Activated CD8-positive, alpha-beta memory T cell treated with anti-CD3 and anti-CD28 coated beads, Interleukin-2, amount 10 ng/mL, durations not matched to agents 7 days and 5 days (primary cell): ENCODE measurements at places on chromosomes 1 and 21.

GRCh38 chr21:45226540-45227326, 61.0 kb downstream of the POFUT2 start:
- DNase-seq, result peak; percentile 63

GRCh38 chr1:3077561-3077960, 8.6 kb downstream of the PRDM16 start:
- DNase-seq, result no peak

DNA sequence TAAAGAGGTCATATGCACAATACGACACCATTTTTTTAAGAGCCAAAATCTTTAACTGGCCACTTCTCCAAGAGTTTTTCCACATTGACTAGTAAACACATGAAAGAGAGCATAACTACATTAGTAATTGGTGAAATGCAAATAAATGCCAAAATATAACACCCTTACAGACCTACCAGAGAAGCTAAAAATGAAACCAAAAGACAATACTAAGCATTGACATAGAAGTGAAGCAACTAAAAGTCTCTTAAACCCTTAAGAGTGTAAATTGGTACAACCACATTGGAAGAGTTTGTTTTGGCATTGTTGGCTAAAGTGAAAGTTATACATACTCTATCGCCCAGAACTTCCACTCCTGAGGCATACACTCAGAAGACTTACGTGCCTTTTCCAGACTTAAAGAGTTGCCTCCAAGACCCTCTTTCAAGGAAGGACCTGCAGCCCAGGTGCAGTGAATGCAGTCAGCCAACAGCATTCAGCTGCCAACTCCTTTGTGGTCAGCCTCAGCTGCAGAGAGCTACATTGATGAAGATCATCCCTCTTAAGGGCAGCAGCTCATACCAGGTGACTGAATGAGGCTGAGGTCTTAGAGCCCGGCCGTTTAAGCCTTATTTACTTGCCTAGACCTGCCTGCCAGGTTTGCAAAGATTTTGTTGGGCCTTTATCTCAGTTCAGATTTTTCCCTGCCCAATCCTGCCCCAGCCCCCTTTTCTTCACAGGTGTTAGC, 839.1 kb upstream of the ADGRL2 start:
- no peak for DNase-seq

DNA sequence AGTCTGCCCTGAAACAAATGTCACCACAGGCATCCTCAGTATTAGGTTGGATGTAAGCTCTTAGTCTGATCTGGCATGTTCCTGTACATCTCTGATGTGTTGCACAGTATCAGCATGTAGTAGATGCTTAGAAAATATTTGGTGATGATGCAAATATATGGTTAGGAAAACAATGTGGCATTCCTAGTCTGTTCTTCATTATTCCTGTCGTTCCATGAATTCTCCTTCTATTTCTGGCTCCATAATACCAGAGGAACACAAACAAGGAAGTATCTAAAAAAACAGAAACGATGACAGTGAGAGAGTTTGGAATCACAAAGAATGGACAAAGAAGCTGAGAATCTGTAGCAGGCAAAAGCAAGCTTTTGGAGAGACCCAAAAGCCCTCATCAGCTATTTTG, 236.6 kb downstream of the HHAT start:
- DNase-seq, result no peak

DNA sequence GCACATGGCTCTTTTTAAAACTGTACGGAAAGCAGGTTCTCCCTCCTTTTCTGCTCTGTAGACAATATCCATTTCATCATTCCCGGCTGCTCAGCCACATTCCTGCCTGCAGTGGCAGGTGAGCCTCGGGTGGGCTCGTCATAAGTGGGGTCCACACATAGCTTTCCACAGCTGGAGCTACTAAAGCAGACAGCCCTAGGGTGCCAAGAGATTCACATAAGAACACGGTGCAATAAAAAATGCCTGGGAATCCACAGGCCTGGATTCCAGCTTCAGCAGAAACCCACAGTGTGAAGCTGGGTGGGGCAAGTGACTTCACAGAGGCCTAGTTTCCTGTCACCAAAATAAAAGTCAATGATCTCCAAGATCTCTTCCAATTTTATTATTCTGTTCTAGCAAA, 96.4 kb downstream of the MIS18A start:
- DNase-seq, result no peak

DNA sequence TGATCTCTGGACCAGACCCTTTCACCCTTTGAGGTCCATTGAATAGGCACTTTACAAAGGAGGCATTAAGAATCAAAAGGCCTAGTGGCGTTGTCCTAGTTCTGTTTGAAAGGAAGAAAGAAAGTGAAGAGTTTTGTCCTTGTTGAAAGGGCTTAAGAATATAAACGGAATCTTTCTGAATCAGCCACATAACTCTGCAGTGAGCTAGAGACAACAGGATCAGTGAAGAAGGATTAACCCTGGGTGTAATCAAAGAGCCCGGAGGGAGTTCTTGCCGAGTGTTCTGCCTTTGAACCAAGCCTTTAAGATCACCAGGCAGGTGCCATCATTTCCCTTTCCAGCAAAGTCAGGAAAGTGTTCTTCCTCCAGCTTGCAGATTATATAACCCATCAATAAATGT, 54.8 kb upstream of the CNTN2 start:
- DNase-seq, result no peak

DNA sequence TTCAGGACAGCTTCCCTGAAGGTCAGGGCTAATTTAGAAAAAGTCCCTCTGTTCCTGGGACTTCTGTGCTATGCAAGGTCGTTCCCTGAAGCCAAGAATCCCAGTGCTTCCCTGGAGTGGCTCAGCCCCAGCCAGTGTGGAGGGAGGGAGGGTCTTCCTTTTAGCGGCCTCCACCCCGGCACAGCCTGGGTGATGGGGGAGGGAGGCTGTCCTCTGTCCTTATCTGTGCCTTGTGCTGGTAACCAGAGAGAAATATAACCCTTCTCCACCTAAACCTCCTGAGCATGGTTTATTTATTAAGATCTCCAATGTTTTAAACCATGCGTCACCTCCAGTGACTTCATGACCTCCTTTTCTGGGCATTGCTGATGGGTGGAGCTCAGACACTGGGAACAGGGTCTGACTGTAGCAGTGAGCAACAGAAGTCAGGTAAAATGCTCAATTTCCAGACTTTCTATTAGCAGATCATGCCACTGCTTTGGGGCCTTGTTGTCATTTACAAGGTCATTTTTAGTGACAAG, 157.1 kb downstream of the DSCAM start:
- DNase-seq, result no peak

DNA sequence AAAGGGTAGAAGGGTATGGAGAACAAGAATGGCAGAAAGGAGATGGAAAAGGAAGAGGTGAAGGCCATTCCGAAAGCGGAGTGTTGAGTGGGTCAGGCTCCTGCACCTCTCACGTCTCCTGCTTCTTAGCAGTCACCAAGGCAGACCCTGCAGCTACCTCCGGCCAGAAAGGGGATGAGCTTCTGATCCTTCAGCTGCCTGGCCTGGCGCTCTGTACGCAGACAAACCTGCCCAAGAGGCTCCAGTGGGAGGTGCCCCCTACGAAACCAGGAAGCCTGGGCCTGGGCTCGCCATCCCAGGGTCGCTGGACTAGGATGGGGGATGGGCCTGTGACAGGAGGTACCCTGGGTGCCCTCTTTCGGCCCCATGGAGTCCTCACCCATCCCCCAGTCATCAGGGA, 3.0 kb downstream of the GPR61 start:
- no peak for DNase-seq

GRCh38 chr1:163357378-163357777, 35.6 kb downstream of the NUF2 start:
- DNase-seq, result no peak

DNA sequence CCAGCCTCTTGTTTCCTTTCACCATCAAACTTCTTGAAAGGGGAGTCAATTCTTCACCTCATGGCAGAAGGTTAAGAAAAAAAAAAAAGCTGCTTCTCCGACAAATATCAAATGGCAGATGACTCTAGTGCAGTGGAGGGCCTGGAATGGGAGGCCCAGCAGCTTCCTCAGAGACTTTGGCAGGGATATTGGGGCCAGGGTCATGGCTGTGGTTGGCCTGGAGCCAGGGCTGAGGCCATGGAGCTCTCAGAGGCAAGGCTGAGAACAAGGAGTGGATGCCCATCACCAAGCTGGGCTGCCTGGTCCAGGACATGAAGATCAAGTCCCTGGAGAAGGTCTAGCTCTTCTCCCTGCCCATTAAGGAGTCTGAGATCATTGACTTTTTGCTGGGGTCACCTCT, 18.7 kb downstream of the MTF1 start:
- DNase-seq, result no peak

GRCh38 chr1:196075621-196076020, 532.6 kb downstream of the KCNT2 start:
- DNase-seq, result no peak

DNA sequence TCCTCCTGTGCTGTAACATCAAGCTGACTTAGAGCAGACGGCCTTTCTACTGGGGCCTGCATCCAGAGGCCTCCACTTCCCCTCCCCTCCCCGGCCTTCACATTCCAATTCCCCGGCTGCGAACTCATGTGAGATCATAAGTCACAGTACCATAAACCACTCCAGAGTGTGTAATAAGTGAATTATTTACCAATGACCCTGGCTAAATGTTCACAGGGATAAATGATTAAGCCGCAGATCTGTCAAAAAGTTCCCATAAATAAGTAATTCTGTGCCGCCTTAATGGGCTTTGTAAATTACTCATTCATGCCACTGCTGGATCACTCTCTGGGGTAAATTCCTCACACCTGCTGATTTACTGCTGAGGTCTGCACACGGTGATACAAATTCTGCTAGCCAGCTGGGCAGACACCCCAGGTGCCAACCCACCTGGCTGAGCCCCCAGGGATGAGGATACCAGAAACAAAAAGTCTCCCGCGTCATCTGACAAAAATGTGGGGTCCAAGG, 27.4 kb upstream of the KIRREL1 start:
- DNase-seq, result no peak

- no peak for DNase-seq
Observed at GRCh38 chr1:226656601-226657277, 82.3 kb downstream of the ITPKB start.

GRCh38 chr1:53327182-53327913, 522 bp downstream of the LRP8 start:
- peak; percentile 77 for DNase-seq

DNA sequence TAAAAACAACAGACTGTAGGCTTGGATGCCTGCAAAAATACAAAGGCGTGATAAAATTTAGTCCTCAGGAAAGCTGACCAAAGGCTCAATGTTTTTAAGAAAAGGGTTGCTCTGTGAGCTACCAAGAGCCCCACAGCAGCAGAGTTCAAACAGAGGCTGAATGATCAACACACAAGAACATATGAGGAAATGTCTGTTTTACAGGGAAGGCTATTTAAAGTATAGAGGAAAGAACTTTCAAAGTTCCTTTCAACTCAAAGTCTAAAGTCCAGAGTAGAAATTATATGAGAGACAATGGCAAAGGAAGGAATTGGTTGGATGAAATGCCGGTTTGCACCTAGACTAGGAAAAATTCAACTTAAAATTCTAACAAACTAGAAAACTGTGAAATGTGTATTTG, 8.6 kb downstream of the CLSTN1 start:
- DNase-seq, result no peak

- no peak for DNase-seq
Observed at GRCh38 chr1:234889643-234890042, 239.0 kb downstream of the TOMM20 start.

DNA sequence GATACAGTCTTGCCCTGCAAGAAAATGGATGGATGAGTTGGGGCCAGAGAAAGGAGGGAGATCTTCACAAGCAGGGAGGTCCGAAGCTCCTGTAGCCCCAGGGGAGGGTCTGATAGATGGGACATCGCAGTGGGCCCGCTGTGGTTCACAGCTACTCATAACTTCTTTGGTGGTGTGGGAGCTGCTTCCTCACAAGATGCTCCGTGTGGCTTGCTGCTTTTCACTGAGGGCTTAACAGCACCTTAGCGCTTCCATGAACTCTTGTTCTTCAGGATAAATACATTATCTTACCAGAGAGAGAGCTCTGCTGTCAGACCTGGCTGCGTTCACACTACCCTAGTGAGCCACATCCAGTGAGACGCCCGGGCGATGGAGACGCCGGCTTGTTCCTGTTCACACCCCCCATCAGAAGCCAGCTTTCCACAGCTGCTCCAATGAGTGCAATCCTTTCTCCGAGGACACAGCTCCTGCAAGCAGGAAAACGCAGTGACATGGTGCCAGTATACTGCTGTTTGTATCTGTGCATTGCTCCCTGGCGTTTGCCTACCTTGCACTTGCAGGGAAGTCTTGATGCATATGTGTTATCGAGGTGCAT, 599.8 kb downstream of the AJAP1 start:
- no peak for DNase-seq

DNA sequence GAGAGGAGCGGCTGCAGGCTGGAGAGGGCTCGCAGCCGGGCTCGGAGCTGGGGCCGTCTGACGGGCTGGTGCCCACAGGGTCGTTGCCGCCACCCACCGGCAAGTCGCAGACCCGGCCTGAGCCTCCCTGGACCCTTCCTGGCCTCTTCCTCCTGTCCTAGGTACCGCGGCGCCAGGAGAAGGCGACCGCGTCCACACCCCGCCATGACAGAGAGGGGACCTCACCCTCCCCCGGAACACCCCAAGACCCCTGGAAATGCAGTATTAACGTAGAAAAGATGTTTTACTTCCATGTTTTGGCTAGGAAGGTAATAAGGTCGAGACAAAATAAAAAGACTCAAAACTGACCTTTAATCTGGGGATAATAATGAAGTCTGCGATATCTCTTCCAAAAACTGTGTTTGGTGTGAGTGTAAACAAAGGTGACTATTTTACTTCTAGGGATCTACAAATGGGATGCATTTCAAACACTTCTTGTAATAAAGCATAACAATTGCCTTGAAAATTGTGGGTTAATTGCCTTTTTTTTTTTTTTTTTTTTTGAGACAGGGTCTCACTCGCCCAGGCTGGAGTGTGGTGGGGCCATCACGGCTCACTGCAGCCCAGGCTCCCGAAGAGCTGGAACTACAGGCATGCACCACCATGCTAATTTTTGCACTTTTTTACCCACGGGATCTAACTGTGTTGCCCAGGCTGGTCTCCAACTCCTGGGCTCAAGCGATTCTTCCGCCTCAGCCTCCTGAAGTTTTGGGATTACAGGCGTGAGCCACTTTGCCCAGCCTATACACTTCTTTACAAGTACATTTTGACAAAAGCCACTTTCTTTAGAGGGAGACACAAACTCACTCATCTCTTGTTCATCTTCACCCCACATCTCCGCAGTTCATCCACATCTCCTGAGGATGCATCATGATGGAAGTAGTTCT, 838 bp upstream of the RSRP1 start:
- no peak for DNase-seq

DNA sequence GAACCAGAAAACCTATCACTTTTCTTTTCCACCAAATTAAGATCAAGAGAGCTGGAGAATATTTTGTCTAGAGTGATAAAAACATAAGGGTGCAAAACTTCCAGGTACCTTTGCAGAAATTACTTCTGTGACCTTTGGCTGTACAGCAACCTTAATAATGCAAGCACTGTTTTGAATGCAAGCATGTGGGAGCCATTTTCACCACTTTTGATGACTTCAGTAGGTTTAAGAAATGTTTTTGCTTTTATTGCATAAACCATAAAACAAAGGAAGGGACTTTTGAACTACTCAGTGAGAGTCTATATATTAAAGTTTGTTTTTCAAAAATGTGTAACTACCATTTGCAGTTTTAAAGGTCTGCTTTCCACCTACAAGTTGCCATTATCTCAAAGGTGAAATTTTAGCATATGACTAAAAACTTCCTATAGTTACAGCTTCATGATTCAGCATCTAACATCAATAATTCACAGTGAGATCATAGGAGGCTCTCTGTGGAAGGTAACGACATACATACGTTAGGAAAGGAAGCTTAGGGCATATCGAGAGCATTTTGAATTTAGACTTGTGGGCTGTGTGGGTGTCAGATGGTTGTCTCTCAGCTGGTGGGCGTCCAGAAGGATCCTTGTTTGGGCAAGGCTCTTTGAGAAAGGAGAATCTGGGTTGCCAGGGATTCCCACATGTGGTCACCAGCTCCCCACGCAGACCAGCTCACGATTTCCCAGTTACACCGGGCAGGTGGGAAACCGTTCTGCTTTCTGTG, 1.1 kb upstream of the GADD45A start:
- peak; percentile 52 for DNase-seq
